ENCODE measurements at places on chromosomes 16 and 17.

- no peak for DNase-seq
These were observed 21.7 kb downstream of the ACSF3 start for GRCh38 chr16:89115216-89115861.

DNA sequence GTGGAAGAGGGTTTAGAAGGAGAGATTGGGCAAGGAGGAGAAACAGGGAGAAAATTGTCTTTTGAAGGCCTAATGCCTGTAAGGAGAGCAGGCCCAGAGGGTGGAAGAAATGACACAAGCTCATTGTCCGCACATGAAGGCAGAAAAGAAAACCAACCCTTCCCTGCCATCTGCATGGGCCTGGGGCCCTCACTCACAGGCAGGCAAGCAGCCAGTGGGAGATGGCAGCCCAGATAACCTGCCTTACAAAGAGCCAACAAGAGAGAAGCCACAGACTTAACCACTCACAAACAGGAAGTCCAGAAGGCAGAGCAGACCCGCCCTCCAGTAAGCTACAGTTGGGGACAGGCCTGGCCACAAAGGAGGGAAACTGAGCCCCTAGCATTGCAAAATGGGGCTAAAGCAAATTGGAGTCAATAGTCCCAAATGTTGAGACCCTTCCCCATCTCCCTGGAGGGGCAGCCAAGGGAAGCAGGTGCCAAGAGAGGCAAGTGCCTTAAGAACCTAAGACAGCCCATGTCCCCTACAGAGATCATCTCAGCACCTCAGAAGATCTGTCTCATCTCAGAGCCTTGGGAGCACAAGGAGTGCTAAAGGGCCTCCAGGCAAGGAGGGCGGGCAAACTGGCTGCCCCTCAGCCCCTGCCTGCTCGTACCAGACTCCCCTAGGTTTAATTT lies 7.3 kb upstream of the TSPOAP1 start:
- DNase-seq: no peak

GRCh38 chr17:6075050-6075449 lies 4.9 kb downstream of the WSCD1 start:
- DNase-seq: no peak

GRCh38 chr17:27760069-27760885 lies 40.1 kb downstream of the NOS2 start:
- DNase-seq: peak; percentile 24

- no peak for DNase-seq
These were observed 20.9 kb downstream of the CSNK1D start for GRCh38 chr17:82252511-82253178.

- DNase-seq: no peak
These were observed 52.6 kb downstream of the ERN1 start for GRCh38 chr17:64077379-64077778.

GRCh38 chr17:46968224-46968834 lies 10.7 kb downstream of the RPRML start:
- no peak for DNase-seq

- no peak for DNase-seq
These were observed 182.1 kb downstream of the RPTOR start for GRCh38 chr17:80726558-80727408.

- no peak for DNase-seq
These were observed 12.5 kb downstream of the DCAKD start for GRCh38 chr17:45038728-45039634.

DNA sequence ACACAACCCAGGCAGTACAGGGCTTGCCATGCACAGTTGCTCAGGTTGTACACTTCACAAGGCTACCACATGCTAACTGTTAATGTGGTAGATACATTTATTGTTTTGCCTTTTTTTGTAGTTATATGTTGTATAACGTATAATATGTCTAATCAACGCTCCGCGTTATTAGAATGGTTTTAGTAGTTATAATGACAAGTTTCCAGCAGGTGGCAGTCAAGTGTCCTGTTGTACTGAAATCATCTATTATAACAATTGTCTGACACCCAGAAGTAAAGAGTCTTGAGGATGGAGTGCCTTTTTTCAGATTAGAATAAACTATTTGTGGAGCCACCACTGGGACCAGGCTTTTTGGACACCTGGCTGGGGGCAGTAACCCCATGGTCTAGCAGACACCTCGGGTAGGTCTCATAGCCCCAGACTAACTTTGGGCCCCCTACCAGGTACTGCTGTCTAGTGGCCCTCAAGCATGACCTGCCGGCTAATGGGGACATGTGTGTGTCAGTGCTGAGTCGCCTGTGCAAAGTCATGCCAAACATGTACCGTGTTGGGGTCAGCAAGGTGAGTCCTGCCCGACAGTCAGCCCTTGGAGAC lies 32.8 kb downstream of the MYO15A start:
- no peak for DNase-seq

- no peak for DNase-seq
These were observed 203.3 kb upstream of the TBX2 start for GRCh38 chr17:61196302-61196704.

DNA sequence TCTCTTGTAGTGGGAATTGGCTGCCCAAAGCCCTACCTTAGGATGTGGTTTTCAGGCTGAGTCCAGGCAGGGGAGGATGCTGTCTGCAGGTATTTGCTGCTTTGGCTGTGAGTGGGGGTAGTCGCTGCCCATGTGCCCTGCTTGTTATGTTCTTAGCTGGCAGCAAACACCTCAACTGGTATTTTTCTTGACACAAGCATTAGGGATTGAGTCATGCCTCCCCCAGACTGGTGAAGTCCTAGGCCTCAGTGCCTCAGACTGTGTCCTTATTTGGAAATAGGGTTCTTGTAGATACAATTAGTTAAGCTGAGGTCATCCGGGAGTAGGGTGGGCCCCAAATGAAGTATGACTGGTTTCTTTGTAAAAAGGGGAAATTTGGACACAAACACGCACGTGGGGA lies 808.3 kb upstream of the EEF2KMT start:
- DNase-seq: no peak

- no peak for DNase-seq
These were observed 31.3 kb downstream of the SPOP start for GRCh38 chr17:49646391-49647255.

Measured in NCI-H187 (cell line).